ENCODE measurements at places on chromosomes 6 and 20.

- no peak for DNase-seq
Measured at GRCh38 chr6:54697424-54697823, 149.1 kb upstream of the FAM83B start.

DNA sequence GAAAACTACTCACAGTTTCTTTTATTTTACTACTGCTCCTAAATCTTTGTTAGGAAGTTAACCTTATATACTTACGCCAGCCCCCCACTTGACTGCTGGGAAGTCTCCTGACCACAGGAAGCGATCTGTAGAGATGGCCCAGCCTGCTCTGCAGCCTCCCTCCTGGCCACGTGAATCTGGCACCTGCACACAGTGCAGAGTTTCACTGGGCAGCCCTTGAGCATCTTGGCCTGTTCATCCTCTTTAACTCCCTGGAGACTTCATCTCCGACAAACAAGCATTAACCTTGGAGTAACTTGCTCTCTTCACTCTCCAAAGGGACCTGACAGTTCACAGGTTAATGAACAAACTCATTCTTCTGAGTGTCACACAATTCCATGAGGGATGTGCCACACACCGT, 294.1 kb downstream of the BTBD9 start:
- no peak for DNase-seq

- DNase-seq: no peak
Measured at GRCh38 chr6:127971945-127972391, 71.1 kb upstream of the THEMIS start.

DNA sequence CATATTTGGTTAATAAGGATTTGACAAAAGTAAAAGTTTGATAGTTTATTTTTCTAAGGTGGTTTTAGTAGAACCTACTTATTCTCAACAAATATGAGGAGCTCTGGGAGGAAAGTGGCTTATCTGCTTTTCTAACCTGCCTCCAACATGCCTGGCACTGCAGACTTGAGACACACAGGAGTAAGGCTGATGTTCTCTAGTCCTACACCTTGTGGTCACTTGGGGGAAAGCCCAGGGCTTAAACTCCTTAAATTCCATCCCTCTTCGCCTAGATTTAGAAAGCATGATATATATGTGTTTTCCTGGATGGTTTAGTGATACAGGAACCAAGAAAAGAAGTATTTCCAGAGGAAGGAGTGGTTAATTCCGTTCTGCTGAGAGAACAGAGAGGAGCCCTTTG, 39.9 kb upstream of the SAMD5 start:
- no peak for DNase-seq

DNA sequence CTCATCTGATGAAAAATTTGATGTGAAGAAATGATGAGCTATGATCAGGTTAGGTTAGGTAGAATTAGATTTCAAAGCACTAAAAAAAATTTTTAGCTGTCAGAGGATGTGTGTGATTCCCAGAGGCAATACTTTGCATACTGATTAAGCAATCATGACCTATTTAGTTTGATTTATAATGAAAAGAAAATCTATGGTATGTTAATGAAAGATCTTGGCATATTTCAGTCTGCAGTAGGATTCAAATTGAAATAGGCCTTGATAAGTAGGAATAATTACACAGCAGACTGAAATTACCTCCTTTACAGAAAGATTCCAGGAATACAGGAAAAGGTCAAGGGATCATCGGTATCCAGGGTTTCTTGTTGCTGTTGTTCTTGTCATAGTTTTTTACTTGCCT, 69.3 kb downstream of the HDDC2 start:
- DNase-seq: no peak

DNA sequence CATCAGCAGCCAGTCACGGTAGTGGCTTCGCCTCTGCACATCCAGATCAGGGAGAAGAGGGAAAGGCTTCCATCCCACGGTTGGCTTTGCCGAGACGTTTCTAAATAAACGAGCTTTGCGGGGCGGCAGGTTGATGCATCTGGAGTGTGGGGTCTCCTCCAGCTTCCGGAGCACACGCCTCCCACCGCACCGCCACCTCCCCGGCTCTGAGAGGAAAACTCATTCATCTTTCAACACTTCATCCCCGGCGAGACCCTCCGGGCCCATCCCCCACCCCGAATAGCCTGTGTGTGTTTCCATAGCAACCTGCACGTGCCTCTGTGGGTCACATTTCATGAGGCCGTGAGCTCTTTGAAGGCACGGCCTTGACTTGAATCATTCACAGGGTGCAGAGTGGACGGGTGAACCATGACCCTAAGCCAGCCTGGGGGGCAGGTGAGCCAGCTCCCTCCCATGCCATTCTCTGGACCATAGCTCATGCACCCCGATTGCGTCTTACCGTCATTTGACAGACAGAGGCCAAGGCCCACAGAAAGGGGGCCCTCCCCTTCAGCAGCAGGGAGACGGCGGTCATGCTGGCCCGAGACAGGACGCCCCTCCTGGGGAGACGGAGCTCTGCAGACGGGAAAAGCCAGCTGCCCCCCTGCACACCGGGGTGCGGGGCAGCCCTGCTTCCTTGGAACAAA, 16.2 kb upstream of the CHRNA4 start:
- no peak for DNase-seq

DNA sequence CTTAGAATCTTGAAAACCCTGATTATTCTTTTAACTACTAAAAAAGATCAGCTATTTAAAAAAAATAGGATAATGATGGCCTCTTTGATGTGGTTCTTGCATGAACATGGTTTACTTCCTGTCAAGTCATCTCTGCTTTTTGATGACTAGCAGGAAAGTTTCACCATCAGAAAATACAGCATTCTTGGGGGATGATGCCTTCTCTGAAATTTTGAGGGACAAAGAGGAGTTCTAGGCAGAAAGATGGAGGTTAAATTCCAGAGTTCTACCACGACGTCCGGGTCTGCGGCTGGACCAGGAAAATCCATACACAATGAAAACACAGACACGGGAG, 130.4 kb downstream of the OLIG3 start:
- no peak for DNase-seq

DNA sequence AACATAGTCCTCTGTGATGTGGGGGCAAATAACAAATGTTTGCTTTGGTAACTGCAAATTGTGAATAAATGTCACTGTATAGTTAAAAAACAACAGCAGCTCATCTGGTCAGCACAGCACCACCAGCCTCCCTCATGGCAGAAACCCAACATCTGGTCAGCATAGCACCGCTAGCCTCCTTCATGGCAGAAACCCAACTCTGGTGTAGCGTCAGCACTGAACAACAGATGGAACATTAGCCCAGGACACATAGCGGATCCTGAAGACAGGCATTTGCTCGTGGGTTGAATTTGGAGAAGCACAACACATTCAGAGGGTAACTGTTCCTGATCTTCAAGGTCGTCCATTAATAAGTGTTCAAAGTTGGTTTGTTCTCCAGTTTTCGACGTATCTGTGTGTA, 265.9 kb downstream of the DLL1 start:
- DNase-seq: no peak

DNA sequence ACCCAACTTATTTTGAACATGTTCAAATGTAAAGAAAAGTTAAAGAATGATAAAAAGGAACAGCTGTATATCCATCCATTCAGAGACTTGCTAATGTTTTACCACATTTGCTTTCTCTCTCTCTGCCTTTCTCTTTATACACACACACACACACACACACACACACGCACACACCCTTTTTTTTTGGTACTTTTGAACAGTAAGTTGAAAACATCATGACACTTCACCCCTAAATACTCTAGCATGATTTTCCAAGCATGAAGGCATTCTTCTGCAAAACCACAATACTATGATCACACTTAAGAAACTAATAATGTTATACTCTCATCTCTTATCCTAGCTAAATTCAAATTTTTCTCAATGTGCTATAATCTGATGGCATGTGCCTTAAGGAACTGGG, 192.3 kb downstream of the UTRN start:
- no peak for DNase-seq

- DNase-seq: no peak
Measured at GRCh38 chr6:140846503-140847261, 1286.0 kb upstream of the GJE1 start.

GRCh38 chr6:75167325-75167724, 38.5 kb downstream of the COL12A1 start:
- DNase-seq: no peak

GRCh38 chr6:114439411-114439810, 96.6 kb upstream of the HS3ST5 start:
- no peak for DNase-seq

DNA sequence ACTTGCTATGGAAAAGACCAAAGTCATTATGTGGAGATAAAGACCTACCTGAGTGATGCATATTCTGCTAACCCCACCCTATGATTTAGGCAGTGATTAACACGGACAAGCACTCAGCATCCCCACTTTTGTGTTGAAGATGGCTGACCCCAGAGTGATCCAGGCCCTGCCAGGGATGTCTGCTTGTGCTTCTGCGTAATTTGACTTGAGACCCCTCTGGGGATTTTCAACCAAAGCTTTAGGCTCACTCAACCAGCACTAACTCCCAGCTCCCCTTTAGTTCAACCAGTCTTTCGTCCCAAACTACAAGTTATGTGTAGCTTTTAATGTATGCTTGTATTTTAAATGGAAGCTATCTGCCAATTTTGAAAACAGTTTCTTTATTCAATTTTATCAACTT, 538.0 kb upstream of the ID4 start:
- no peak for DNase-seq

- no peak for DNase-seq
Measured at GRCh38 chr6:116047173-116047933, 13.3 kb downstream of the FRK start.

DNA sequence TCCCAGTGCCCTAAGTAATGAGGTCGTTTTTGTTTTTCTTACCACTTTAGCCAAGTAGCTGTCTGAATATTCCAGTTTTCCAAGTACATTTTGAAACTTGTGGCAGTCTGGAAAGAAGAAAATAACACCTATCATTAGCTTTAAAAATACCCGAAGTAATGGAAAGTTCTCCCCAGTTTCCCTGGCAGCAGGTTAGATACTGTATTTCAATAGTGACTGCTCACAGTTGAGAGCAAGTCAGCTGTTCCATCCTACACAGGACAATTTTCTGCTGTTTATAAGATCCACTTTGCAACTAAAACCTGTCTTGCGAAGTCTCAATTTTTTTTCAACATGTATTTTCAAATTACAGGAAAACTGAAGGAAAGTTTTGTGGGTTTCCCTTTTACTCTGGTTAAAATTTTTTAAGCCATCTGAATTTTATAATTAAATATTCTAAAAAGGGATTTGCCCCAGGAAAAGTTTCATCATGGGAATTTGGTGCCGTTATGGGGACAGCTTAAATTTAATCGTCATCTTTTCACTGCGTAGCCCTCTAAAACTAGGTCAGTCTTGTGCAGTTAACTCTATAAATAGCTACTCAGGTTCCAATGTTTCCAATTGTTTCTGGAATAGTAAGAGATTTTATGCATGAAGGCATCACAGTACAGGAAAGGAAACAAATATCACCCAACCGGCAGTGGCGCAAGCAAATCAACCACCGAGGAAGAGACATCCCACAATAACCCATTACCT, 96.9 kb downstream of the MBOAT1 start:
- DNase-seq: no peak

GRCh38 chr20:48266571-48266970, 481.3 kb upstream of the SULF2 start:
- DNase-seq: no peak

- DNase-seq: no peak
Measured at GRCh38 chr20:18180815-18181214, 43.2 kb downstream of the KAT14 start.

DNA sequence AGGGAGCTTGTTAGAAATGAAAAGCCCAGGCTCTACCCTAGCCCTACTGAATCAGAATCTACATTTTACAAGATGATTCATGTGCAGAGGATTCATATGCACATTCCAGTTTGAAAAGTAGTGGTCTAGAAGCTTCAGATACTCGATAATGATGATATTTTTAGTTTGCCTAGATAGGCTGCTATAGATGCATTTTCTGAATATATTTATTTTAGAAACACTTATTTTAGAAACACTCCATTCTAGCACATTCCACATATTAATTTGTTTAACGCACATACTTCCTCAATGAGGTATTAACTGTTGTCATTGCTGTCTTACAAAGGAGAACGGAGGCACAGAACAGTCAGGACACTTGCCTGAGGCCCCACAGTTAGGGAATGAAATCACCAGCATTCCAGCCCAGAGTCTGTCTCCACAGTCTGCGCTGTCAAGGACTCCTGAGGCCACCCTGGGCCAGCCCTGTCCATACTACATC, 64.4 kb downstream of the SNAP25 start:
- no peak for DNase-seq

GRCh38 chr6:42993445-42993844, 9.1 kb downstream of the PPP2R5D start:
- no peak for DNase-seq

GRCh38 chr6:31466466-31466865, 31.5 kb upstream of the MICB start:
- DNase-seq: no peak

- DNase-seq: no peak
Measured at GRCh38 chr20:63564036-63564810, 9.8 kb downstream of the HELZ2 start.

- DNase-seq: no peak
Measured at GRCh38 chr6:89460713-89461112, 27.8 kb downstream of the ANKRD6 start.

GRCh38 chr20:60258255-60258863, 300.1 kb downstream of the CDH26 start:
- no peak for DNase-seq

GRCh38 chr20:60001108-60001507, 42.9 kb downstream of the CDH26 start:
- no peak for DNase-seq

- no peak for DNase-seq
Measured at GRCh38 chr6:34146801-34147592, 1.1 kb upstream of the GRM4 start.

- no peak for DNase-seq
Measured at GRCh38 chr6:74093361-74093760, 397.4 kb downstream of the CD109 start.

DNA sequence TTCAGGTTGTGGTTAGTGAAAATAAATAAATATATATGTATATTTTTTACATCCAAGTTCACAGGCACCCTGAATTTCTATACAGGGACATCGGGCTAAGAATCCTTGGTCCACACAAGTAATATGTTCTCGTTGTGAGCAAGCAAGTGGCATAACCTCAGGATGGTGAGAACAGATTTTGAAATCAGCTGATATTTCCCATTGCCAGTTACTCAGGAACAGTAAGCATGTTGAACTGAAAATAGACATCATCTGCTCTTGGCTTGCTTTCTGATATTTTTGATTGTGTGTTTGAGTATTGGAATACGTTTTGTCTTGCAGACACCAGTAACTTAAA, 87.7 kb downstream of the TRMT6 start:
- DNase-seq: no peak

DNA sequence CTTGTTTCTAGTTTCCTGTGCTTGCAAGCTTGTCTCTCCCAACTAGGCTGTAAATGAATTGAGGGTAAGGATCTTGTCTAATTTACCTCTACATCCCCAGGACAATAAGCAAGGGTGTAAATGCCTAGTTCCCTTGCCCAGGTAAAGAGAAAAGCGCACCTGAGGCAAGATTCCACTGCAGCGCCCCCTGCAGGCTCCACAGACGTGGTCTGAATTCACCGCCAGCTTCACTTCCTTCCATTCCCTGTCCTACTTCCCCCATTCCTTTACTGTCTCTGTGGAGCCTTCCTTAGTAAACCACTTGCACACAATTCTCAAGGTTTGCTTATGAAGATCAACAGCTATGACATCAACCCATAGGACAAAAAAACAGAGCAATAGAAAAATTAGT, 42.3 kb downstream of the ANKEF1 start:
- DNase-seq: peak; percentile 74

GRCh38 chr6:22095836-22096235, 201.0 kb downstream of the PRL start:
- no peak for DNase-seq

GRCh38 chr20:6081236-6081635, 27.4 kb upstream of the LRRN4 start:
- DNase-seq: no peak

Data from Karpas-422 (cell line).